ENCODE measurements at places on chromosomes 3 and 15.

GRCh38 chr3:182971637-182972036 lies 8.7 kb downstream of the DCUN1D1 start:
- peak; percentile 79 for DNase-seq

DNA sequence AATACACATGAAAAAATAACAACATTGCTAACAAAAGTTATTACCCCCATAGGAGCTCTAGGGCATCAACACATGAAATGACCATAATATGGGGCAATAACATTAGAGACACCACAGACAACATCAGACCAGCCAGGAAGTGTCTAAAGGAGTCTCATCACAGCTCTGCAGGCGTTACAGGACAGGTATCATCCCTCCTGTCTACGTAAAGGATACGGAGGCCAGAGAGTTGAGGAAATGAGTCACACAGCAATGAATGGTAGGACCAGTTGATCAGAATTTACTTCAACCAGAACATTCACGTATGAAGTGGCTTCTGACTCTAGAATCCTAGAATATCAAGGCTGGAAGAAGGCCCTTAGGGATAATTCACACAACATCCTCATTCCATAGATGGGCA lies 1.8 kb downstream of the NME9 start:
- no peak for DNase-seq

GRCh38 chr3:59611649-59612443 lies 562.0 kb upstream of the CFAP20DC start:
- DNase-seq = peak; percentile 36

GRCh38 chr3:56885879-56886278 lies 84.1 kb upstream of the ARHGEF3 start:
- peak; percentile 7 for DNase-seq

DNA sequence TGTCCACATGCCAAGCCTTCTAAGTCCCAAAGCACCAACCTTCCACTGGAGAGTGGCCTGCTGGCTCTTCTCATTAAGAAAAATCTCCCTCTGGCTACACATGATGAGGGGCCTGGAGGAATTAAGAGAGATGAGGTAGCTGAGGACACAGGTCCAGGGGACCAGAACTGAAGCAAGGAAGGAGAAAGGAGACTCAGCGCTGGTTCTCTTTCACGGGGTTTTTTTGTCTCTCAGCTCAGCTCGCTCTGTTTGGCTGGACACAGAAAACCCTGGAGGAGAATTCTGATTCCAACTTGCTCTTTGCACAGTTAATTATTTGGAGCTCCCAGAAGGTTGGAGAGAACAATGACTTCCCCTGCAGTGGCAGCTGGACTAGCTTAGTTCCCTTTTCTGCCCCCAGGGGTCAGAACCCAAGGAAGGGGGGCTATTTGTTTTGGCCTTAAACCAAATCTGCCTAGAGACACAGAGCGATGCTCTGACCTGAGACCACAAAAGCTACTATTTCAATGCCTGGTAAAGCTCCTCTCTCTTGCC lies 507.6 kb downstream of the FHIT start:
- DNase-seq = peak; percentile 84

DNA sequence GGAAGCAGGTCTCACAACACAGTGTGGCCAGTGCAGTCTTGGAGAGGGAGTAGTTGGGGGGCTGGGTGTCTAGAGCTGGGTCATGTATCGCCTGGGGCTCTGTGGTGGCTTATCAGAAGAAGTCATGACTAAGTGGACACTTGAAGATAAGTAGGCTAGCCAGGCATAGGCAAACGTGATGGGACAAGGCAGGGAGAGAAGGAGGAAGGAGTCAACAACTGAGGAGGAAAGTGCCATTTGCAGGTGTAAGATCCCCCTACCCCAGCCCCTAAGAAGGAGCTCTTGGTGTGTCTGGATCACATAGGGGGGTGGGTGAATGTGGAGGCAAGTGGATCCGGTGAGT lies 352.3 kb downstream of the LRTM1 start:
- DNase-seq = no peak

GRCh38 chr3:186239321-186239720 lies 122.7 kb downstream of the DGKG start:
- DNase-seq = peak; percentile 11

- DNase-seq = no peak
Observed at GRCh38 chr3:61855211-61855610, 293.8 kb downstream of the PTPRG start.

DNA sequence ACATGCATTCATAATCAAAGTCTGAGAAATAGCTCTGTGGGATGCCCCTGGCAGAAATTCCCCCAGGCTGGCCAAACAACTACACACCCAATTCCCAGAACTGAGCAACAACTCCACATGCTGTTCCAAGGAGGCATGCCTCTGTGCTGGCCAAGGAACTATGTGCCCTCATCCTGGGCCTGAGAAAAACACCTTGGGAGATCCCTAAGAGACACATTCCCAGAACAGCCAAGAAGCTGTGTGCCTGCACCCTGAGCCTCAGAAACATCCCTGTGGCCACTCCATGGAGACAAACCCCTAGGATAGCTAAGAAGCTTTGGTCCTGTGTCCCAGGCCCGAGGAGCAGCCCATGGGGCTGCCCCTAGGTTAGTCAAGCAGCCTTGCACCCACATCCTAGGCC lies 92.3 kb upstream of the MME start:
- no peak for DNase-seq

DNA sequence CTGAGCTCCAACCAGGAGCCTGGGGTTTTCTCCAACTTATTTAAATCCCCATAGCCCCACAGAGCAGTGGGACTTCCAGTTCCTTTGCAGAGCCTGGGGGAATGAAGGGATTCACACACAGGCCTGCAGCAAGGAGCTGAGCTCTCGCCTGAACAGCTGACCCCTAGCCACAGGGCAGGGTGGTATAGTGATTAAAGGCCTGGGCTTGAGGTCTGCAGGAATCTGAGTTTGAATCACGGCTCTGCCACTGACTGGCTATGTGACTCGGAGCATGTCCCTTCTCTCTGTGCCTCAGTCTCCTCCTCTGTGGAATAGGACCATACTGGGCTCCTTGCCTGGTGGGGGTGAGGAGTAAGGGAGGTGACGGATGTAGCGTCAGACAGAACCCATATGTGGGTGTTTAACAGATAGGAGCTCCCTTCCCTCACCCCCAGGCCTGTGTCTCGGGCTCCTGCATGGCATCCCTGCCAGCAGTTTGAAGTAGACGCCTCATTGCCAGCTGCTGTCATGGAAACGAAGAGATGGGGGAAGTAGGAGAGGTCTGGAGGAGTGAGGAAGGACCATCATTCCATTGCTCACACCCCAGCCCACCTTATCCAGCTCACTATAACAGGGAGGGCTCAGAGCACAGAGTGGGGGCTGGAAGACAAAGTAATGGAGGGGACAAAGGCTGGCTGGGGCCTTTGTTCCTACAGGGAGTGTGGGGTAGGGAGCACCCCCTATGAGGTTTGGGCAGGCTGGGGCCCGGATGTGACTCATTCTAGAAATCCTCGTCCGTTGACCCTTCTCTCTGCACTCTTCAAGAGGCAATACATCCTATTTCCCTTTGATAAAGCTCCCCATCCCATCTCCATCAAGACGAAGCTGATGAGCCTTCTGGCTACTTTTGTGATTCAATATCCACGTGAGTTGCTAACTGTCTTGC lies 14.8 kb downstream of the HRH1 start:
- DNase-seq = no peak

DNA sequence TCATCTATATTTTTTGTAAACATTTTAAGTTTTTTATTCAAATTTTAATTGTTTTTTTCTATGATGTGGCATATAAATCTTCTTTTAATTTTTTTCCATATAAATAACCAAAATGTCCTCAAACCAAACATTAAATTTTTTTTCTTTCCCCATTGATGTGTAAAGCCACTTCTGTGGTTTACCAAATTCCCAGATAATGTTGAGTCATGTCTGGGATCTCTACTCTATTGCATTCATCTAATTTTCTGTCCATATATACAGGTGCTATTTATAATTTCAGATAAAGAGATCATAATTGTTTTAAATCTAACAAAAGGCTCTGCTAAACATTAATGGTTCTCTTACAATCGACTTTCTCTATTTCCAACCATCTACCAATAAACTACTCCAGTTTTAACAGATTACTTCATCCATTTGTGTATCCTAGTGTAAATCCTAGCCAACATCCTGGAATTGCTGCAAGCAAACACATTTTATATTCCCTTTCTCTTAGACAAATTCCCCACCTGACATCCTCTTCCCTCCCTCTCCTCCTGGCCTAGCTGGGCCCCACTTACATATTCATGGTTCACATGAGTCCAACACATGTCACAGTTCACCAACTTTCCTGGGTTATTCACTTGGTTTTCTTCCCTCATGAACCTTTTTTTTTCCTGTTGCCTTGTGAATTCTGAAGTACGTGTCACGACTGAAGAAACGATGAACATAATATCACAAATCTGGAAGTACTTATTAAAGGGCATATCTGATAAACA lies 368.0 kb upstream of the AGTR1 start:
- peak; percentile 42 for DNase-seq

DNA sequence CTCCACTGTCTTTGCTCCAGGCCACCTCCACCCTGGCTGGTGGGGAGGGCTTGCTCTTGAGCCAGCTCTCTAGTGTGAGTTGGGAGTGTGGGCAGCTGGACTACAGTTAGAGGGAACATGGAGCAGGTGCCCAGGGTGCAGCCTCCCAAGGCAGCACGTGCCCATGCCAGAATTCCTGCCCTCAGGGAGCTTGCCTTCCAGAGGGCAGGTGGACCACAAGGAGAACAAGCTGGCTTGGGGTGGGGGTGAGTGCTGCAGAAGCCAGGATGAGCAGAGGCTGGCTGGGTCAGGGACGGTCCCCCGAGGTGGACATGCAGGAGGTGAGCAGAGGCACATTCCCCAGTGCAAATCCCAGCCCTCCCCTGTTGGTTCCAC lies 89.5 kb downstream of the VGLL4 start:
- DNase-seq = no peak

GRCh38 chr3:66957367-66957766 lies 40.7 kb upstream of the KBTBD8 start:
- DNase-seq = peak; percentile 18

DNA sequence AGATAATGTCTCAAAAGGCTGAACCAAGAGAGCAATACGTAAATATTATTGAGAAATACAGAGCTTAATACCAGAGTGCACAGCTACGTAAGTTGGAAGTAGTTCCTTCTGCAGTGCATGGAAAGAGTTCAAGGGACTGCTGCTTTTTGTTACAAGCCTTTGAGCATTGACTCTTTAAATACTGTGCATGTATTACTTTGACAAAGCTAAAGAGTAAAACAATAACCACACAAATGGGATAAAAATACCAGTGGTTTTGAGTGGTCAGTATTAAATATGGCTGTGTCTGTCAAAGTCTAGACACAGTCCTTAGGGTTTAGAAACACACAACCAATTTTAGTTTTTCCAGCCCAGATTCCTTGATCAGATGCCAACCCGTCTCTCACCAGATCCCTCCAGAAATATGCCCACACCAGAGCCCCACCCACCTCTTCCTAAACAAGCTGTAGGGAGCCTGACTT lies 62.1 kb downstream of the SSR3 start:
- DNase-seq = no peak

DNA sequence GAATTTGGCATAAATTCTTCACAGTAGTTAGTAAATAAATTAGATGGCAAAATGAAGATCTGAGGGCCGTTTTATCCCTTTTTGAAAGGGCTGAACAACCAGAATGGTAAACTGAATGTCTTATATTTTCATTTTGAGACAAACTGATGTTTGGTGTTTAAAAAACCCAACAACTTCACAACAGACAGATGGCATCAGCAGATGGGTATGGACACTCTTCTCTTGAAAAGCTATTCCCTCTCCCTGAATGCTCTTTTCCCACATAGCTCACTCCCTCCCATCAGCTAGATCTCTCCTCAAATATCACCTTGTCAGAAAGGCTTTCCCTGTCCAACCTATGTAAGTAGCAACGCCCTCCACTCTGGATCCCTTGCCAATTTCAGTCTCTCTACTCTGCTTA lies 33.3 kb downstream of the EMC4 start:
- no peak for DNase-seq

DNA sequence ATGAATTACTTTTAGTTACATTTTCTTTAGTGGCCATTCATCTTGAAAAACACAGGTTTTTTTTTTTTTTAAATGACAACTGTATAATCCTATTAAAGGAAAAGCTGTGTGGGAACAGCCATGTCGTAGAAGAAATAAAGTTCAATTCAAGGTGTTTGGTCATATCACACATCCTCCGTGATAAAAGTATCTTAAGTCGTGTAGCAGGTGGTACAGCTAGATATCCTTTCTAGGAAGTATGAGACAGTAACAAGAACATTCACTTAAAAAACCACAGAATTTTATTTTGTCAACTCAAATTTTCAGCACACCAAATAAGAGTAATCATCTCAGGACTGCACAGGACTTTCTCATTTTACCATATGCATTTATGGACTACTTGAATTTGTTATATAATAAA lies 16.1 kb downstream of the ZDHHC23 start:
- no peak for DNase-seq

DNA sequence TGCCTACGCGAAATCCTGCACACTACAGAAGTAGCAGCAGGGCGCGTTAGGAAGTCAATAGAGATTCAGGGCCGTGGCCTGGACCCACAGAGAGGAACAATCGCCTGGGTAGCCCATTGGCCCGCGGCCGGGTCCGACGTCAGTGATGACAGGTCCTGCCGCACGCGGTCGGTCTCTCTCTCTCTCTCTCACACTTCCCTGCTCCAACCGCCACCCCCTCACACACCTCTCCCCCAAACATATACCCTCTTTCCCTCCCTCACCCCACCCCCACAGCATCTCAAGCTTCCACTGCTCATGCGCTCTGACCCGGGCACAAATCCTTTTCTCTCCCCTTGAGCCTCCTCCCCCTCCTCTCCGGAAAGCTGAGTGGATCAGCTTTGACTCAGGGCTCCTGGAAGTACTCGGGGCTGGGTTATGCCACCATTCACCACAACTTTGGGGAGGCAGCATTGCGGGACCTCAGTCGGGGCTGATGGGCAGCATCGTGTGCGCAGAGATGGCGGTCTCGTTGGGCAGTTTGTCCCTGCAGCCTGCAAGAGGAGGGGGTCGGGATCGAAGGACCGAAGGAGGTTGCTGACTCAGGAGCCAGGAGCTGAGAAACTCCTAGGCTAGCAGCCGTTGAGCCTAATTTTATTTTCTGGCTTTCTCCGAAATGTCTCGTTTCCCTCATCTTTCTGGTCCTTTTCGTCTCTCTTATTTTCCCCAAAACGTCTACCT lies 9.0 kb downstream of the ZIC4 start:
- DNase-seq = no peak

- peak; percentile 98 for DNase-seq
Observed at GRCh38 chr15:67127965-67128364, 62.6 kb downstream of the SMAD3 start.

- DNase-seq = no peak
Observed at GRCh38 chr15:77122576-77122975, 51.7 kb upstream of the TSPAN3 start.

GRCh38 chr3:155079468-155079745 lies 712 bp upstream of the MME start:
- DNase-seq = no peak

DNA sequence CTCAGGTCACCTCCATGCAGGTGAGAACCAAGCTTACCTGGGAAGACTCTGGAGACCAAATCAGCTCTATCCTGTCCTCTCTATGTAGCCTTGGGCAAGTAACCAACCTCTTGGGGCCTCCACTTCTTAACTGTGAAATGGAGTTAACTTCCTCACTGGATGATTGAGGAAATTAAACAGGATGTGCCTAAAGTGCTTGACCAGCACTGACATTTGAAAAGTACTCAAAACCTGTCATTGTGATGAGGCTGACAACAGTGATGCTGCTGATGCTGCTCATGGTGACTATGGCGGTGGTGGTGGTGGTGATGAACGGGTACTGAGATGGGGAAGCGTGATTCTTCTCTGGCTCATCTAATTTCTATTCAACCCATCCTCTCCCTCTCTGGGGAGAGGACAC lies 22.3 kb downstream of the VIPR1 start:
- no peak for DNase-seq

GRCh38 chr15:27481768-27482167 lies 510.8 kb downstream of the GABRG3 start:
- DNase-seq = no peak
